ENCODE measurements at places on chromosomes 2 and 18.

GRCh38 chr2:120712180-120712681, 23.4 kb upstream of the GLI2 start:
- DNase-seq = no peak

DNA sequence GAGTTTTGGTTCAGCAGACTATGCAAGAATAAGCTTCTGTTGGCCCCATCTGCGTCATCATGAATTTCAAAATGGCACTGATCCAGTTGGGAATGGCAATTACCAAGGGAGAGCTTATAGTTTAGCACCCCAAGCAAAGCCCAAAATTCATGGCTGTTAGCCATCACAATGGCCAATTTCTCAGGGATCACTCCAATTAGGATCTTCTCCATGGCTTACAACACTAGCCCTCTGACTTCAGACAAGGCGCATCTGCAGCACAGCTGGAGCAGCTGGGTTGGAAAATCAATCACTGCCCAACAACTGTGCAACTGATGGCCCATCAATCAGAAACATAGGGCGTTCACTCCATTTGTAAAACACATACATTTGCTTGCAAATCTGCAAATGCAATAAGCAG, 273.6 kb downstream of the SRBD1 start:
- DNase-seq = no peak

- no peak for DNase-seq
Measured at GRCh38 chr18:57188851-57189557, 42.1 kb downstream of the BOD1L2 start.

- DNase-seq = no peak
Measured at GRCh38 chr2:18750672-18751554, 161.5 kb upstream of the NT5C1B start.

DNA sequence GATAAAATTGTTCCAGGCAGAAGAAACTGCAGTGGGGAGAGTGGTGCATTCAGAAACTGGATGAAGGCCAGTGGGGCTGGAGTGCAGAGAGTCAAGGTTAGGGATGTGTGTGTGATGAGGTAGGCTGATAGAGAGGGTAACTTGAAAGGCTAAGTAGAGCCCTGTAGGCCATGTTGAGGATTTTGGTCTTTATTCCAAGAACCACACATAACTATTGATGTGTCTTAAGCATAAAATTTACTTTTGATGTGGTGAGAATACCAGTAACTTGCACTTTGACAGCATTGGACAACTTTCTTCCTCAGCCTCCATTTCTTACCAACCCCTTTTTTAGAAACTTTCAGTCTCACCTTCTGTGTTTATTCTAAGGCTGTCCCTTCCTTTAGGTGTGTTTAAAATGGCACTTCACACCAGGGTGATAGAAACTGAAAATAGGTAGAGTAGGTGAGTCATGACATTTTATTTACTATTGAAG, 22.6 kb downstream of the MTX2 start:
- no peak for DNase-seq

Data from T-helper 22 cell (primary cell).